ENCODE measurements at places on chromosomes 13 and 19.

DNA sequence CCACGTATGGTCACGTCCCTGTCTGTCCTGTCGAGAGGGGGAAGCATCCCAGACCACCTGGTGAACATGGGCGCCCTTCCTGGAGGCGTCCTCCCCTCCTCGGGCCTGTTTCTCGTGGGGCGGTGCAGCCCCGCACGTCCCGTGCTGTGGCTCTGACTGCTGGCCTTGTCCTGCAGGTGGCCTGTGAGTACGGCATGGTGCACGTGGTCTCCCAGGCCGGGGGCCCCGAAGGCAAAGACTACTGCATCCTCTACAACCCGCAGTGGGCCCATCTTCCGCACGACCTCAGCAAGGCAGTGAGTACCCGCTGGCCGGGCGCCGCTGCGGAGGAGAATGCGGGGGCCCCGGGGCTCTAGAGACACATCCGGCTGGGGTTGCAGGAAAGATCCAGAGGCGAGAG, 5.9 kb downstream of the SPPL2B start:
- no peak for DNase-seq

DNA sequence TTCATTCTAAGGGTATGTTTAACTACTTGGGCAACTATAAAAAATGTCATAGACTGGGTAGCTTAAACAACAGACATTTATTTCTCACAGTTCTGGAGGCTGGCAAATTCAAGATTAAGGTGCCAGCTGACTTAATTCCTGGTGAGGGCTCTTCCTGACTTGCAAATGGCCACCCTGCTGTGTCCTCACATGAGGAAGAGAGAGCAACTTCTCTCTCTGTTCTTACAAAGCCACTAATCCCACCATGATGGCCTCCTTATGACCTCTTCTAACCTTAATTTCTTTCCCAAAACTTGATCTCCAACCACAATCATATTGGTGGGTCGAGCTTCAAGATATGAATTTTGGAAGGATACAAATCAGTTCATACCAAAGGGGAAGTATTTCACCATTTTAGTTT, 399.0 kb downstream of the DCT start:
- no peak for DNase-seq

DNA sequence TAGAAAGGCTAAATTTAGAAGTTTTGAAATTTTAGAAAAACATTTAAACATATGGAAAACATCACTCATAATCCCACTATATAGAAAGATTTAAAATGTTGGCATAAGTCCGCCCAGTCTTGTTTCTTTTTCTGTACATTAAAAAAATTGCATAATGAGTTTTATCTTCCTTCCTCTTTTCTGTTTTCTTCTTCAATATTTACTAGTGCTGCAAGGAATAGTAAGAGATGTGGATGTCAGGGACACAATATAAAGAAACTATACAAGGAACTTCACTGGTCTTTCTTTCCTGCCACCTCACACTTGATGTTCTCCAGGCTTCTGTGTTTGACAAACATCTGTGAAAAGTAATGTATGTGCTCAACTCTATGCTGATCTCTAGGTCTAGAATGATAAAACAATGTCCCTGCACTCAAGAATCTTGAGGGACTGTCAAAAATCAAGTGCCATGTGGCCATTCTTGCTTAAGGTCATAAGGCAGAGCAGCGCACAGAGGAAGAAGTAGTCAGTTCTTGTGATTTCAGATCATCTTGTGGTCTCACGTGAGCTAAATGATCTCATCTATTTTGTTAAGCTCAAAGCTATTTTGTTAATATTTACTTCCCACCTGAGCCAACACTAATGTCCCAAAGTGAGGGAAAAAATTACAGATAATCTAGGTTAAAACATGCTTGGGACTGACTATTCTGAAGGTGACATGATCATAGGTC, 186.9 kb upstream of the OBI1 start:
- no peak for DNase-seq

- no peak for DNase-seq
Observed at GRCh38 chr13:80284290-80284689, 56.6 kb downstream of the SPRY2 start.

DNA sequence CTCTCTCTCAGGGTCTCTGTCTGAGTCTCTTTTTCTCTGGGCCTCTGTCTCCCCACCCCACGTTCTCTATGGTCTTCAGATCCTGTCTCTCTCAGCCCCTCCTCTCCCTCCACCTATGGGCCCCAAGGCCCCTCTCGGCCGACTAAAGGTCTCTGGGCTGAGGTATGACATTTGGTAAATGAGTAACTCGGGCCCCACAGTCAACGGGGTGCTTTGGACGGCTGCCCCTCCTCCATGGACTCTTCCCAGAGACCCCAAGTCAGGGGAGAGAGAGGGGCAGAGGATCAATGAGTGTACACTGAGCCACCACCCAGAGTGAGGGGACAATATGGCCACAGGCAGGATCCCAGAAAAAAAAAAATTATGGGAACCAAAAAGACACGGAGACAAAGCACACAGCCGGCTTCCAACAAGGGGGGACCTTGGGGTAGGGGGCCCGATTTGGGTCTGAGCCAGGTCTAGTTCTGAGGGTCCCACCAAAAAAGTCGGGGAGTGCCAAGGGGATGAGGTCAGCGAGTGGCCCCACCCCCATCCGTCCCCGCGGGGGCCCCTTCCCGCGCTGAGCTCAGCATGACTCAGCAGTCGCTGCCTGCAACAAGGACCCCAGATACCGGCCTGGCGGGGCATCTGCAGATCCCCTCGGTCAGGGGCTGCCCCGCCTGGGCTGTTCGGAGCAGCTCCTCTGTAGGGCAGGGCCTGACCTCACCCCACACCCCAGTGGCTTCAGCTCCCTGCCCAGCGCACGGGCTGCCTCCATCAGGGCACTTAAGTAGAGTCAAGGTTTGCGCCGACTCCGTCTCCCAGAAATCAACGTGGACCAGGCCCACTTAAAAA, 1.5 kb upstream of the FTL start:
- DNase-seq, result peak; percentile 72

DNA sequence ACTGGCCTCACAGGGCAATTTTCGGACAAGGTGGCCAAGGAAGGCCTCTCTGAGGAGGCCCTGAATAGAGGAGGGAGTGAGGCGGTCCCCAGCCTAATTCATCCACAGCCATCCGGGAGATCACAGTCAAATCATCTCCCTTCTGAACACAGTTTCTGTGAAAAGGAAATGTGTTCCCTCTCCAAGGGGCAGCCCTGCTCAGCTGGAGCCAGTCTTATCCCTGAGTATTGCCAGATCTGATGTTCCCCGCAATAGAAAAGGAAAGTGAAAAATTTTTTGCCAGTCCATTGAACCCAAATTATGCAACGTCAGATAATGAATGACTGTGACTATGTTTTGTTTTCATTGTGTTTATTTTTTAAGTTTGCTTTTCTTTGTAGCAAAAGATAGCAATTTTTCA, 125.9 kb downstream of the SIPA1L3 start:
- DNase-seq, result no peak

DNA sequence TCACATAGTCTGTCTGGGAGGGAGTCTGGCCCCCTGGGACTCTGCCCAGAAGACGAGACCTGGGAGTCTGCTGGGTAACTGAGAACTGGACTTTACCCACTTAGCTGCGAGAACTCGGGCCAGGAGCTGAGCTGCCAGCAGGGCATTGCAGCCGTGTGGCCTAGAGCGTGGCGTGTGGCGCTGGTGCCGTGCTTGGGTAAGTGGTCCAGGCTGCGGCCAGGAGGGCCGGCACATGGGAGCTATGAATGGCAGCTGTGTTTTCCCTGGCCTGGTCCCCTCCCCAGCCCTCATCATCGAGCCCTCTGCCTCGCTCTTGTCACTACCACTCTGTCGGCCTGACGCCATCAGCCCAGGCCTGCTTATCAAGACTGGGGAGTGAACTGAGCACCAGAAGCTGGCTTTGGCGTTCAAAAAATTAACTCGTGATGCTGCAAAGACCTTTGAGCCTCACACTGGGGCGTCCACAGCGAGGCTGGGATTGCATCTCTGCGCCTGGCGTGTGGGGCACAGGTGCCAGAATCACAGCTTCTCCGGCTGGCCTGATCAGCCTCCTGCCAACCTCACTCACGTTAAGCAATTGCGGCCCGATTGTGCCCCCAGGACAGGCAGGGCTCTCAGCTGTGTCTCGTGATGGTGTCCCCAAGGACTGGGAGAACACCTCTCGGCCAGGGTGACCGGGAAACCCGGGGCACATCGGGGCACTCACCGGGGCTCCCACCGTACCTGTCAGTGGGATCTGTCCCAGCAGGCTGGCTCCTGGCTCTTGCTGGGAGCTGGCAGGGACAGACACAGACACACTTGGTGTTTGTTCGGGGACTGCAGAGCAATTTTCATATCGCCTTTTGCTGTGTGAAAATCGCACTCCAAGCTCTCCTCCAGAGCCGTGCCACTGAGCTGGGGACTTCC, 85.9 kb downstream of the KDM4B start:
- DNase-seq, result no peak

- no peak for DNase-seq
Observed at GRCh38 chr13:99251921-99252320, 6.3 kb downstream of the GPR18 start.

- no peak for DNase-seq
Observed at GRCh38 chr13:32883474-32883873, 132.7 kb upstream of the KL start.

DNA sequence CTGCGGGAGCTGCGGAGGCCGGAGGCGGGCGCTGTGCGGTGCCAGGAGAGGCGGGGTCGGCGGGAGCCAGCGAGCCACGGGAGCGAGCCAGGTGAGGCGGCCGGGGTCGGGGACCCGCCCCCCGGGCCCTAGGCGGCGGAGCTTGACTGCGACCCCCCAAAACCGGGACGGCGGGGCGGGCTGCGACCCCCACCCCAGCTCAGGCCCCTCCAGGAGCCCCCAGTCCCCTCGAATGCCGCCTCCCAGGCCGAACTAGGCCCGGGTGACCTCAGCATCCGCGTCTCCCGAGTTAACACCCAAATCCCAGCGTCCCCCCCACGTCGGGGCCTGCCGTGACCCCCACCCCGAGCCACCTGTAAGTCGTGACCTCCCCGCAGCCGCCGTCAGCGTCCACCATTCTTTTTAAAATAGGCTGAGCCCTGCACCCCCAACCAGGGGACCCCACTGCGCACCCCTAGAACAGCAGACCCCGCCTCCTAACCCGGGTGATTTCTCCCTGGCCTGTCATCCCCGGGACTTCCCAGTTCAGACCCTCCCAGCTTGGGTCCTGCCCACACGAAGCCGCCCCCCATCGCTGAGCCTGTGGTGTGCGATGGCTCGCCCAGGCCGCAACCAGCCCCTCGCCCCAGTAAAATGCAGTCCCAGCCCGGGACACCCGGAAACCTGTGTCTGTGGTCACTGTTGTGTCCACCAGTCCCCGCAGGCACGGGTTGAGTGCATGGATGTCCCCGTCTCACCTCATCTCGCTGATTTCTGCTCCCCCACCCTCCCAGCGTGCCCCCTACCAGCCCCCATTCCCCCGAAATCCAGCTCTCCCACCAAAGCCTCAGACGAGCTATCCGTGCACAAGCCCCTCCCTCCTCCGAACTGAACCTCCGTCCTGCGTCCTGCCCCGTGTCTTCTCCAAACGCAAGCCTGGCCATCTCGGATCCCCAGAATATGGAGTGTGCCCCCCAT, 551 bp downstream of the FZR1 start:
- no peak for DNase-seq

GRCh38 chr13:28636677-28637317, 22.1 kb upstream of the POMP start:
- no peak for DNase-seq

- DNase-seq, result no peak
Observed at GRCh38 chr19:34386645-34387445, 17.4 kb upstream of the PDCD2L start.

DNA sequence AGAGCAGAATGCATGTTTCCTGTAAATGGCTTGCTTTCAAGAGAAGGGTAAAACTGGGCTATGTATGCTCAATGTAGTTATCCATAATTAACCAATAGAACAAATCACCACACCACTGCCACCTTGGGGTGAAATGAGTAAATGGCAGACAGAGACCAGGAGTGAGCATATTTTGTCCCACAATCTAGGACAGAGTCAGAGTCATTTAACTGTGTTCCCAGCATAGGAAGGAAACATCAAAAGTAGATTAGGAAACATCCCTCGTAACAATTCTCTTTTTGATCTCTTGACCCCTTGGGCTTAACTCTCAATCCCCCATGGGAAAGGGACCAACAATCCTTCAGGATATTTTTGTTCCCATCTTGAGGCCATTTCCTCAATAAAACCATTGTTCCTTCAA, 224.8 kb downstream of the NHLRC3 start:
- peak; percentile 8 for DNase-seq

Data from GM12892 (cell line).